Astrocyte of the spinal cord (primary cell): ENCODE measurements at places on chromosomes 4 and X.
A peak's percentile ranks its signal among the peaks of the same experiment; 100 is the strongest.

DNA sequence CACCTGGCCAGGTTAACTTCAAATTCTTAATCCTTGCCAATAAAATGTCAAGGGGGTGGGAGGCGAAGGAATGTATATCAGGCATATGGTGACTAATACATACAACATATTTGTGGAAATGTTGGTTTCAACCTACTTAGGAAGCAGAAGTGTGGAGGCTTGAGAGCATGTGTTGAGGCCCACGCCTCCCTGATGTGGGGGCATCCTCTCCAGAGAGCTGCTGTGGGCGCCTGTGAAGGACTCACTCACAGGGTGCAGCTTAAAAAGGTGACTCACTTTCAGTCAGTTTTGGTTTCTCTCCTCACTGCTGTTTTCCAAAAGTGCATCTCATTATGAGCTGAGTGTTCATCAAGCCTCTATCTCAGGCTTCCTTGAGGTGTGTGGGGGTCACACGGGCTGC lies 27.5 kb downstream of the LNX1 start:
- DNase-seq = peak; percentile 88

- DNase-seq = no peak
Observed at GRCh38 chrX:39777623-39778025, 320.1 kb downstream of the BCOR start.

GRCh38 chrX:79623098-79623762 lies 256.1 kb upstream of the ITM2A start:
- DNase-seq = no peak

- DNase-seq = peak; percentile 88
Observed at GRCh38 chr4:53852343-53852742, 212.1 kb downstream of the CHIC2 start.

- DNase-seq = no peak
Observed at GRCh38 chr4:148716431-148717052, 274.3 kb upstream of the NR3C2 start.

DNA sequence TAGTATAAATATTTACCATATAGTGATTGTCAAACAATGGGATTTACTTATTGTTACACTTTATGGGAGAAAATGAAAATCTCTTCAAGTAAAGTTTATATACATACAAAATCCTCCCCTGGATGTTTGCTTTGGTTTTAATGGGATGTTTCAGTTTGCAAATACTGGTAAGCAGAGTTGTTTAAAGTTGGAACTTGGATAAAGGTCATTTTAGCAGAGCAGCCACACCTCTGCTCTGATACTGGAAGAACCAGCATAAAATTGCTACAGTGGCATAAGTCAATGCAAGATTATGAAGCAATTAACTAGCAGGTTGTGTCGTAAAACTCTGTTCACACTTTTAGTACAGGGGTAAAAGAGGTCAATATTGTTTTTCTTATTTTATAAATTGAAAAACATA lies 101.2 kb downstream of the TRAPPC11 start:
- DNase-seq = no peak

DNA sequence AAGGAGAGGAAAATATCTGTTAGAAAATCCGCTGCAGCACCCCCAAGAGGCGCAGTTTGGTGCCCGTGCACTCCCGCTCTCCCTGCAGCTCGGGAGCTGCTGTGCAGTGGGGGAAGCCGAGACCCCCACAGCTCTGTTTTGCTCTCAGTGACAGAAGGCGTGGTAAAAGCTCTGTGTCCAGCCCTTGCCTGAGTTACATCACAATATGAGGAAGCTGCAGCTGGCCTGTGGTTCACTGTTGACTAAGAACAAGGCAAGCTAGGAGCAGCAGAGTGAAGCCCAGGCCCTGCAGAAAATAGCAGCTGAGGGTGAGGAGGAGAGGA lies 88.5 kb upstream of the ADRA2C start:
- DNase-seq = no peak

GRCh38 chr4:27024805-27025204 lies 164.2 kb downstream of the STIM2 start:
- DNase-seq = no peak

GRCh38 chr4:110808351-110808878 lies 185.5 kb upstream of the PITX2 start:
- DNase-seq = peak; percentile 19

DNA sequence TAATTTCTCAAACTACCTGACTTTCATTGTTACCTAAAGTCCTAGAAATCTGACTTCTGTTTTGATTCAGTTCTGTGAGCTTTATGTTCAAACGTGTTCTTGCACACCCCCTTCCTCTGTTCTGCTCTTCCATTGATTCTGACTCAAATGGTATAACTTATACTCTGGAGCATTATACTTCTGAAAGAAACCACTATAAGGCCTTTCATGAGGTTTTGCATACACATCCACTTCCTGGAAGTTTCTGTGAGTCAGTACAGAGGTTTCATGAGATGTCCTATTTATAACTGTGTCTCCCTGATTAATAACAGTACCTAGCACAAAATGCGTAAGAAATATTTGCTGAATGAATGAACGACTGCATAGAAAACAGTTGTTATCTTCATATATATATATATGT lies 540.2 kb upstream of the CT83 start:
- DNase-seq = no peak

DNA sequence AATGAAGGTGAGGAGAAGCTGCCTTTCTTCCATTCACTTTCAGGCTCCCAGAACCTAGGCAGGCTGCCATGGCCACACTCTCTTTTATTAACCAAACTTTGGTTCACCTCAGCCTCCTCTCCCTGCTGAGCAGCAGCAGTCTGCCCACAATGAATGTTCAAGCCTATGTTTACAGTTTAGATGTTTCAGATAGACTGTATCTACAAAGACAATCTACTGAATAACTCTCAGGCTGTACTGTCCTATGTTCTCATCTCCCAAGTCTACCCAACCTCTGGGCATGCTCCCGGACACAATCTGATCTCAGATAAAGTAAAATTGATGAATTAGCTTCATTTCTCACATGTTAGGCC lies 59.2 kb upstream of the TMEM164 start:
- peak; percentile 8 for DNase-seq

- no peak for DNase-seq
Observed at GRCh38 chr4:2267320-2267811, 5.5 kb upstream of the MXD4 start.

DNA sequence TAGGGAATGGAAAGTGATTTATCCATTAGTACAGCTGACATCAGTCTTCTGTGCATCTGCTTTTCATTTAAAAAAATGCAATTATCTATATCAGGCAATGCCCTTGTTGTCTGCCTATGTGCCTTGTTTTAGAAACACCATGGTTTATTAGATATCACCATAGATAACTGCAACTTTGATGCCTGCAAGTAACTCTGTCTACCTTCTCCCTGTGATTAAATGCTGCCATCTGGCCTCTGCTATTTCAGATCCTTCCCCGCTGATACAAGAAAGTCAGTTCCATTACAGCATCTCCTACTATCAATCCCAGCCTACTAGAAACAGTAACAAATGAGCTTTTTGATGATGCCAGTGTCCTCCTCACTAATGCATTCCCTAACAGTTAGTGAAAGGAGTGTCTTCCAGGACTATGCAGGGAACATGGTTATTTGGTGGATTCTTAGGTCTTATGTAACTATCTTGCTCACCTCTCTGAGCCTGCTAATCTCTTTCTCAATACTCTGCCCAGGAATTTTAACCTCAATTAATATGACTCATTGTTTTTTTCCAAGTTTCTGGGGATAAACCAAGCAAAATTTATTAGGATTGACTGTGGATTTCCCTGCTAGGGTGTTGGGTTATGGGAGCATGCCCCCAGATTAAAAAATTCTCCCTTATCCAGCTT lies 444.9 kb downstream of the RAPGEF2 start:
- peak; percentile 43 for DNase-seq

- DNase-seq = no peak
Observed at GRCh38 chr4:24588216-24588954, 4.0 kb upstream of the DHX15 start.

DNA sequence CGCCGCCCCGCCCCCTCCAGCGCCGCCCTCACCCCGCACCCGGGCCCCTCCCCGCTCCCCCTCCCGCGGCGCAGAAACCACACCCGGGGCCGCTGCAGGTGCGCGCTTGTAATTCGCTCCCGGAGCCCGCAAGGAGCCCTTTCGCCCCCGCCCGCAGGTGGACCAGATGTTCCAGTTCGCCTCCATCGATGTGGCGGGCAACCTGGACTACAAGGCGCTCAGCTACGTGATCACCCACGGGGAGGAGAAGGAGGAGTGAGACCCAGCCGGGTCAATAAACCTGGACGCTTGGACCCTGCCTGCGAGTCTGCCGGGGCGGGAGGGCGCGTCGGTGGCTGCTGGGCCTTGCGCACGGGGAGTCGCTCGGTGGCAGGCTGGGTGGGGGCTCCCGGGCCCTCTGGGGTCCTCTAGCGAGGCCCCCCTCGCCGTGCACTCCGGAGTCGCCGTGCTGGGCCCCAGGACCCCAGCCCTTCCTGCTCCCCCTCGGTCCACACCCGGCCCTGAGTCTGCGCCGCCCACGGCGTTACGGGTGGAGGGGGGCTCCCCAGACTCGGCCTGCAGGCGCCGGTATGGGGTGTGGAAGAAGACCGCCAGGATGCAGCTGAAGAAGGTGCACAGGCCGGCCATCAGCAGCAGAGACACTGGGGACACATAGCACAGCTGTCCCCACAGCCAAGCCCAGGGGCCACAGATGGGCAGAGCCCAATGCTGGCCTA lies 7.1 kb downstream of the SLC49A3 start:
- DNase-seq = no peak

DNA sequence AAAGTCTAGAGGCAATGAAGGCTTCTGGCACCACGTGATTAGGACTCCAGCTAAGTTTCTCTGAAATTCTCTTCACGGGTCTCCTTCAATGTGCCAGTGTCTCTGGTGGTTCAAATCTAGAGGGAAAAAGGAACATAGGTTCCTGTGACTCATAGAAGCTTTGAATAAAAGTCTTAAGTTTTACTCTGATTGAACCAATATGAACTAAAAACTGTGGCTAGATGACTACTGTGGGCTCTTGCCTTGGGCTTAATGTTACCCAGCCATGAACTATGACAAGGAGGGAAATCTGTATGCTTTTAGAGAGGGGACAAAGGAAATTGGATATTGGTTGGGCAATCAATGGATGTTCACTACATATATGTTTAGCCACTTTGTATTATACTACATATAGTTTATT lies 49.9 kb upstream of the TEX13D start:
- no peak for DNase-seq

GRCh38 chr4:140233791-140234696 lies 80.1 kb upstream of the MAML3 start:
- peak; percentile 82 for DNase-seq

- no peak for DNase-seq
Observed at GRCh38 chrX:96621811-96622210, 62.8 kb upstream of the DIAPH2 start.

GRCh38 chrX:123962794-123963373 lies 1.4 kb downstream of the STAG2 start:
- peak; percentile 97 for DNase-seq

DNA sequence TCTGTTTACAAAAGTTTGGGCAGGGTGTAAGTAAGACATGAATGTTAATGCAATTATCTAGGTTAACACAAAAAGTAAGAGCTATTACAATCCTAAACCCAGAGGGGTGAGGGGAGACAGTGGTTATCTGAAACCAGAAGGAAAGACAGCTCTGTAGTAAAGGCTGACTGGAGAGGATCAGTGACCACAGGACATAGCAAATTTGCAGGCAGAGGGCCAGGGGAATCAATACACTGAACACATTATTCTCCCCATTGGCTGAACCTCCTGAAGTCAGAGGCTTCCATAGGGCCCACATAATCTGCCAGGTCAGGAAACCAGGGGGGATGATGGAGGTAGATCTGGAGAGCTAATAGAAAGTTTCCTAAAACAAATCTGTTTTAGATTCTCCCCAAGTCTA lies 689.4 kb upstream of the ATOH1 start:
- DNase-seq = no peak

DNA sequence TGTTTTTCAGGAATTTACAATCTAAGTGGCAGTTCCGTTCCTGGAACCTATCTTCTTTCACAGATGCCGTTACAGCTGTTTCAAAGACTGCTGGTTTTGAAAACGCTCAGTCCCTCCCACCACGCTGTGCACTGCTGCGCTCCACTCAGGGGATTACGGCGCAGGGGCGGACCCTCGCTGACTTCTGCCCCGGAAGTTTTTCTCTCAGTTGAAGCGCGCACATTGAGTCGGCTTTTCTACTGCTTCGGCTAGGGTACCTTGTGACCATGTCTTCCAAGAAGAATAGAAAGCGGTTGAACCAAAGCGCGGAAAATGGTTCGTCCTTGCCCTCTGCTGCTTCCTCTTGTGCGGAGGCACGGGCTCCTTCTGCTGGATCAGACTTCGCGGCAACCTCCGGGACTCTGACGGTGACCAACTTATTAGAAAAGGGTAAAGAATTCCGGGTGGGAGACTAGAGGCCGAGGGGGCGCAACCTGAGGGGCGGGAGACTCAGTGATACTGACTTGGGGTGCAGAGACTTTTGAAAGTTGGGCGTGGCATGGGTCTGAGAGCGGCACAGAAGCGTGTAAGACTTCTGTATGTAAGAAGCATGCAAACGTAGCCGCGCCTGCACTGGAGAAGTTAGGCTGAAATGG lies 597 bp upstream of the NUDT6 start:
- DNase-seq = peak; percentile 88

- DNase-seq = peak; percentile 84
Observed at GRCh38 chrX:40132751-40133150, 35.0 kb upstream of the BCOR start.

- no peak for DNase-seq
Observed at GRCh38 chrX:39162322-39162735, 361.1 kb downstream of the MID1IP1 start.
